Neural crest cell (in vitro differentiated cells): ENCODE measurements at places on chromosomes 11 and 22. TPM values are rescaled to one million over a fixed set of nuclear protein-coding genes. Genes with fewer than 3 reads are reported as not detected.

FAM83F gene
- total RNA-seq: 2.8 and 3.1 TPM in 2 replicates

E2F8 gene
- total RNA-seq: 11.3 and 11.5 TPM in 2 replicates

DNA sequence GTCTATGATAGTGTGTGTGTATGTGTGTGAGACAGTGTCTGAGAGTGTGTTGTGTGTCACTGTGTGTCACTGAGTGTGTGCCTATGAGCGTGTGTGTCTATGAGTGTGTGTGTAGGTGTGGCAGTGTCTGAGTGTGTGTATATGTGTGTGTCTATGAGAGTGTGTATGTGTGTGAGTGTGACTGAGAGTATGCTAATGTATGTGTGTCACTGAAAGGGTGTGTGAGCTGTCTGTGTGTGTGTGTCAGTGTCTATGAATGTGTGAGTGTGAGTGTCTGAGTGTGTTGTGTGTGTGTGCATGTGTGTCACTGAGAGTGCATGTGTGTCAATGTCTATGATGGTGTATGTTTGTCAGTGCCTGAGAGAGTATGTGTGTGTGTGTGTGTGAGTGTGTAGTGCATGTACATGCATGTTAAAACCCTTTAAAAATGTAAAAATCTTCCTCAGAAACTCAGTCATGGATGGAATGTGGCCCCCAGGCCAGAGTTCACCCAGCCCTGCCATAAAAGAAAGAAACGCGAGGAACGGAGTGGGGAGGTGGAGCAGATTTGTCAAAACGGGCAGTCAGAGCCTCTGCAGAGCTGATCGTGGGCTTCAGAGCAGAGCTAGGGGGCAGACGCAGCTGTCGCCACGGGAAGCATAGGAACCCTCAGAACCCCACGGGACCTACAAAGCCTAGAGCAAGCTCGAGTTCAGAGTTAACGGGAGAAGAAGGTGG is 218.8 kb downstream of the CTTN start:
- no peak for DNase-seq
- peaks cover 18% of the 10 kb centered on the region for H3K4me1 ChIP-seq
- H3K27ac ChIP-seq: no peak overlapping the region

- H3K27ac ChIP-seq: no peak overlapping the region
- H3K4me3 ChIP-seq: no peak overlapping the region
- no peak for DNase-seq
Measured at GRCh38 chr11:134632347-134633119, 220.5 kb upstream of the B3GAT1 start.

- H3K4me1 ChIP-seq: no peaks in the 10 kb centered on the region
- H3K27me3 ChIP-seq: no peaks in the 10 kb centered on the region
- no peak overlapping the region for H3K4me3 ChIP-seq
- peaks cover 41% of the 10 kb centered on the region for H3K36me3 ChIP-seq
- H3K27ac ChIP-seq: no peak overlapping the region
Measured at GRCh38 chr22:20093418-20094196, 13.6 kb downstream of the DGCR8 start.

- DNase-seq: peak; percentile 38
- peaks cover 10% of the 10 kb centered on the region for H3K36me3 ChIP-seq
- peaks cover 38% of the 10 kb centered on the region for H3K4me1 ChIP-seq
- peak overlapping the region; percentile 12 for H3K27ac ChIP-seq
- no peaks in the 10 kb centered on the region for H3K27me3 ChIP-seq
Measured at GRCh38 chr11:63813563-63814382, 517 bp downstream of the SPINDOC start.

DNA sequence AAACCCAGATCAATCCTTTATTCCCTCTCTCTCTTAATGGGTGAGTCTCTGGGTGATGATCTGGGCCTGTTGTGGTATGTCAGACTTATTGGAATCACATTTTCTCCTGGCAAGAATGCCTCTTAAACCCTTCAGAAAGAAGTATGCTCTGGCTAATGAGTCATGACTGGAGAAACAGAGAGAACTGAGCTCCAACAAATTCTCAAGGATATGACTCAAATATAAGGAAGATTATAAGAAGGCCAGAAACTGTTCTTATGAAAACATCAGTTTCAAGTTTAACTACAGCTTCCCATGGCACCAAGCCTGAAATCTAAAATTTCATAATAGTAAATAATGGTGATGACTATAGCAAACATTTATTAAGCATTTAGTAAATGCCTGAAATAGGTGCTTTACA is 83.9 kb downstream of the OR5AK2 start:
- no peak overlapping the region for H3K27ac ChIP-seq
- H3K4me3 ChIP-seq: no peak overlapping the region
- peaks cover 9% of the 10 kb centered on the region for H3K4me1 ChIP-seq
- DNase-seq: no peak
- H3K36me3 ChIP-seq: no peaks in the 10 kb centered on the region
